Forelimb muscle (tissue), 1 donor: ENCODE measurements at places on chromosomes 3 and 15.

- no peak for DNase-seq
Observed at GRCh38 chr15:60757831-60758570, 279.1 kb upstream of the ICE2 start.

GRCh38 chr15:41671656-41672648 is 11.7 kb downstream of the MGA start:
- DNase-seq, result no peak

- DNase-seq, result no peak
Observed at GRCh38 chr3:5052247-5052646, 69.8 kb upstream of the ARL8B start.

- no peak for DNase-seq
Observed at GRCh38 chr15:72732516-72732915, 46.5 kb downstream of the BBS4 start.

- no peak for DNase-seq
Observed at GRCh38 chr3:155741101-155741500, 3.8 kb downstream of the PLCH1 start.

DNA sequence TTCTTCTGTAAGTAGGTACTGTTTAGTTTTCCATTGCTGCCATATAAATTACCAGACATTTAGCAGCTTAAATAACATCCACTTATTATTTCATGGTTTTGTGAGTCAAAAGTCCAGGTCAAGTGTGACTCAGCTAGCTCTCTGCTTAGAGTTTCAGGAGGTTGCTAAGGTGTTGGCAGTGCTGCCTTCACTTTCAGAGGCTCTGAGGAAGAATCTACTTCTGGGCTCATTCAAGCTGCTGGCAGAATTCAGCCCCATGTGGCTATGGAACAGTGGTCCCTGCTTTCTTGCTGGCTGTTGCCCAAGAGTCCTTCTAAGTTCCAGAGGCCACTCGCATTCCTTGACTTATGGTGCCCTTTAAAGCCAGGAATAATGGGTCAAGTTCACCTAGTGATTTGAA is 4.5 kb downstream of the CFAP44 start:
- DNase-seq, result no peak

GRCh38 chr3:11808231-11808630 is 38.5 kb downstream of the TAMM41 start:
- DNase-seq, result no peak

DNA sequence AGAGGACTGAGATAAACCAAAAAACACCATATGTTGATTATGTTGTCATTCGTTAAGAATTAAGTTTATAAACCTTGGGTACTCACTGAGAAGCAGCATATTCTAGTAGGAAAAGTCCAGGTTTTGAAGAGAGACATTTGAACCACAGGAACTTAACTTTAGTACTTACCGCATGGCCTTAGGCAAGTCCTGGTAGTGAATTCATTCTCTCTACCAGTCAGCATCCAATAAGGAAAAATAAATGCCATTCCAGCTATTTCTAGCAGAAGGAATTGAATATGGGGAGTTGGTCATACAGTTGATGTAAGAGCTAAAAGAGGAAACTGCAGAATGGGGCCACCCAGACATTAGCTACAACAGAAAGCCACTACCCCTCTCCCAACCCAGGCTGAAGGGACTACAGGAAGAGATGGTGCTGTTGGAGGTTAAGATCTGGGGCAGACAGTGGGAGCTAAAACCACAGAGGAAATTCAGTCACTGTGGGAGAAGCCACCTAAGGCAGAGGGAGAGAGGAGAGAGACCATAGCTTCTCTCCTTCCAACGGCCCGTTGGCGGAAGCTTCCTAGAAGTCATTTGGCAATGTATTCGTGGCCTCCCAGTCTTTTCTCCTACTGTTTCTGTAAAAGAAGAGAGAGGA is 133.8 kb upstream of the RARB start:
- DNase-seq, result no peak

- DNase-seq, result no peak
Observed at GRCh38 chr3:56960234-56960917, 100.1 kb upstream of the SPATA12 start.
